ENCODE measurements at places on chromosomes 5 and 9.

DNA sequence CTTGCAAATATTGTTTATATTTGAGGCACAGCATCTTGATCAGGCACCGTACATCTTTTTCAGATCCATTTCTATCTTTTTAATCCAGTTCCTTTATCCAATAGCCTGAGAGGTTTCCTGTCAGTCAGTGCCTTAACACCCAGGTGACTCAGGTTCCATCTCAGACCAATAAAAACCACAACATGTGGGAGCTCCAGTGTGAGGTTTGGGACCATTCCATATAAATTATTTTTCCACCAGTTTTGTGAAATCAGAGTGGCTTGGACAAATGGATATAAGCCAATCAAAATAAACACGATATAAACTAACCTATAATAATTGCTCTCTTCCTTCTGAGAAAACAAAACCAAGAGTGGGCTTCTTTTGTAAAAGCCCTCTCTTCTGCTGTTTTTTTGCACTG lies 351.3 kb downstream of the NTRK2 start:
- DNase-seq = no peak

DNA sequence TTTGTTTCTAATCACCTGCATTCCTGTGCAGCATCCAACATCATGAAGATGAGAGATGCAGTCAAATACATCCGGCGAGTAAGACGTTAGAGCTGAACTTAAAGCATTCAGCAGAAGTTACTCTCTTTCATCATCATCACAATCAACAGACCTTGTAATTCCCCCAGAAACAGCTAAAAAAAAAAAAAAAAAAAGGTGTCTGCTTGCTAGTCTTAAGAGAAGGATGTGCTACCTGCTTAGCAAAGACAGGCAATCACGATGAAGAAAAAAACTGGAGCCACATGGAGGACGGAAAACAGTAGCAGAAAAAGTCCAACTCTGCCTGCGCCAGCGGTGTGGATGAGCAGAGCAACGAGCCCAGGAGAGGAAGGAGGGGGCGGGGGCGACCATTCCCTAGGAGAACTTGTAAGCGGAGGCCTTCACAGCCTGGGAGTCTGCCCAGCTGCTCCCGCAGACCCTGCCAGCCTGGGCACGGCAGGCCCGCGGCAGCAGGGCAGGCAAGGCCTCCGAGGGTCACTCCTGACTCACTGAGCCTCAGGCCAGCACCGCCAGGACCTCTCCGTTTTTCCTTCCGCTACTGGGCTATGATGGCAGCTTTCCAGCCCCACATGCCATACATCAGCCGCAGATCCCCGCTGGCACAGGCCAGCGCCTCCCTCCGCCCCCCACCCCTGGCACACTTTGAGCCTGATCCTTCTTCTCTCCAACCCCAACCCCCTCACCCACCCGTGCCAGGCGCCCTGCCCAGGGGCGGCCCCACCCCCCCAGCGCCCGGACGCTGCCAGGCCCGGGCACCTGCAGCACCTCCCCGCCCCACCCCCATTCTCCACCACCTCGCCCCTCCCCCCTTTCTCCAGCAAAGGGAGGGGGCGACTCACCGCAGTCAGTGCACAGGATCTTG lies 1.4 kb downstream of the NRG2 start:
- DNase-seq = no peak

GRCh38 chr9:133796562-133796961 lies 58.4 kb upstream of the SARDH start:
- no peak for DNase-seq

DNA sequence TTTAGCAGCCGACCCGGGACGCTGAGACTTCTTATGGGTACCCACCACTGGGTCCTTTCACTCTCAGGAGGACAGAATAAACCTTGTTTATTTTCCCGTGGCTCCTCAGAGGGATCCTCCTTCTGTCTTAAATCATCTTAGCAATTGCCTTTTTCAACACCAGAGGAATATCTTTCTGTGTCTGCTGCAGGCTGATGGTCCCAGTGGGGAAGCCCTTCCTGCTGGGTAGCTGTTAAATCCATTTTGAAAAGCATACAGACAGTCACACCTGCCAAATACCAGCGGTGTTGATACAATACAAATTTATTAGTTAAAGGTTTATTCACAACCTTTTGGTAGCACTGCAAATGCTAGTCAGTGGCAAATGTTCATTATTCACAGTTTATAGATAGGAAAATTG lies 222.9 kb downstream of the AOPEP start:
- DNase-seq = no peak

DNA sequence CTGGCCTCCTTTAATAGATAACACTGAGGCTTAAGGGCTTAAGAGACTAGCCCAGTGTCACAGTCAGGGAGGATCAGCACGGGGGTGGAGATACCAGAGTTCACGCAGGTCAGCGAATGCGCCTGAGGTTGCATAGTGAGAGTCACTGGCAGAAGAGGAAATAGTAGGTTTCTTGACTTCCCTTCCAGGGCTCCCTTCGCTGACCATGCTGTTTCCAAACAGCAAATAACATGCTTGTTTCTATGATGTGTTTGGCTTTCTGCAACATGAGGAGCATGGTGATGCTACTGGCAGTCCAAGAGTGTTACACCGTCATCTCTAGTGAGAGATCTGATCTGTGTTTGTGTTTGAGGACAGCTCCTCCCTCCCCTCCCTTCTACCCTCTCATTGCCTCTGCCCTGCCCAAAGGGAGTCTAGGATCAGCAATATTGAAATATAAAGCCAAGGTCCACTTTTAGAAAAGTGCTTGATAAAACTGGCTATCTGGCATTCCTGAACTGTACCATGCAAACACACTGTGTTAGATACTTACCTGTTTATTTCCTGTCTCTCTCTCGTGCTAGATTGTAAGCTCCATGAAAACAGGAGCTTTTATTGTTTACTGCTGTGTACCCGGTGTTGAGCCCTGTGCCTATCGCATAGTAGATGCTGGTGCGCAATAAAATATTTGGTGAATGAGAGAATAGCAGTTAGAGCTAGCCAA lies 12.3 kb downstream of the TLE4 start:
- DNase-seq = no peak

Data from fibroblast of skin of left biceps (primary cell).